ENCODE measurements at places on chromosomes 1 and 21. TPM values are rescaled to one million over a fixed set of nuclear protein-coding genes. Genes with fewer than 3 reads are reported as not detected.

DNA sequence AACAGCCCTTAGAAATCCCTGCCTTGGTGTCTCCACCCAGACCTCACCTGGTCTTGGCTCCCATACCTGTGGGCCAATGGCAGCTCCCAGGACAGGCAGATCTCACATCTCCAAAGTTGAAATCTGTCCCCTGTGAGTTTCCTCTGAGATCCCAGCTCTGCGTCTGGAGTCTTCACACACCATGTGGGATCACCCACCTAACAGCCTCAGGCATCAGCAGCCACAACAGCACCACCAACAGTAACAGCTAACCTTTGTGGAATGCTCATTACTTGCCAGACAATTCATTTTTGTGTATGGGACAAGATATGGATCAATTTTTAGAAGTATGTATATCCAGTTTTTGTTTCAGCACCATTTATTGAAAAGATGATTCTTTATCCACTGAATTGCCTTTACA is 523.2 kb downstream of the MATN1 start:
- DNase-seq, result no peak

DNA sequence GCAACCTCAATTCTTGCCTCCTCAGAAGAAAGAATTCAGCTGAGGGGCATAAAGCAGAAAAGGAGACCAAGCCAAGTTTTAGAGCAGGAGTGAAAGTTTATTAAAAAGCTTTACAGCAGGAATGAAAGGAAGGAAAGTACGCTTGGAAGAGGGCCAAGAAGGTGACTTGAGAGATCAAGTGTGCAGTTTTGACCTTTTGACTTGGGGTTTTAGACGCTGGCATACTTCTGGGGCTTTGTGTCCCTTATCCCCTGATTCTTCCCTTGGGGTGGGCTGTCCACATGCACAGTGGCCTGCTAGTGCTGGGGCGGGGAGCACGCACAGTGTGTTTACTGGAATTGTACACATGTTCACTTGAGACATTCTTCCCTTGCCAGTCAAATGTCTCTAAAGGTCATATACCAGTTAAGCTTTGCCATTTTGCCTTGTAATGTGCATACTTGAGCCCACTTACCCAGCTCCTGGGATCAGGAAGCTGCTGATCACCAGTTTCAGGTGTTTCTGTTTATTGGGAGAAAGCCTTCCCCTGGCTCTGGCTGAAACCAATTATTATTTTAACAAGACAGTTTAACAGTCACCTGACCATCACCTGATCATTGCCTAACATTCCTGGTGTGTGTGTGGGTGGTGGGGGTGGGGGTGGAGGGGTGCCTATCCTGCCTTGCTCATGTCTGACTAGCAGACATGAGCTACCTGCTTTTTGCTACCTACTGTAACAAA is 36.2 kb downstream of the UTP25 start:
- DNase-seq, result no peak

DNA sequence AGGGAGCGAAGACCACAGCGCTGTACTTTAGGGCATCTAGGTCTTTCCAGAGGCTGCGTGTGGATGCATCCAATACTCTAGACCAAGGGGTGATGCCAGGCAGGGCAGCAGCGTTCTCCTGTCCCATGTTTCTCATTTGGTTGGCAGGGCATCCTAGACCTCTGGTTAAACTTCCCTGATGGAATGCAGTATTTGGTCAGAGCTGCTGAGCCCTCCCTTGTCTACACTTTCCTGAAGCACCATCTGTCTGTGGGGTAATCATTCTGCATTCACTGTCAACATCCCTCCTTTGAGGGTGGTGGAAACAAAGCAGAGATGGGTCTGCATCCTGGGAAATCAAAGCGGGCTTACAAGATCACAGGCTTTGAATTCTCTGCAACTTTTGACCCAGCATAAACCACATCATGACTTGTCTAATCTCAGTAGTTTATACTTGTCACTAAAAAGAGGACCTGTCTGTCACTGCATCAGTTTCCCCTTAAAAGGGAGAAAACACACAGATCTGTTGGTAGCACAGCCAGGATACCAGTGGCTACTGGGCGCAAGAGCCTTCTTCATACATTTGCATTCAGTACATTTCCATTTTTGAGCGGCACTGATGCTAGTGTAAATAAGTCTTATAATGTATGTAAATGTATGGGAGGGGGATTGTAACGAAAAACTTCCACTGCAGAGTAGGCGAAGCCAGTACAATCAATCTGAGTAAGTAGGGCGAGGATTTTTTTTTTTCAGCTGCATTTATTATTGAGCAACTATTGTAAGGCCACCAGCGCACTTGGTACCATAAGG is 106.3 kb downstream of the GALNT2 start:
- no peak for DNase-seq

The MTARC1 gene
- polyA plus RNA-seq, result 4.1 TPM

The DCST2 gene
- polyA plus RNA-seq, result 0.75 TPM

- DNase-seq, result no peak
These were observed 90.1 kb downstream of the PPP1R12B start for GRCh38 chr1:202438393-202439174.

- no peak for DNase-seq
These were observed 111.3 kb downstream of the C1orf21 start for GRCh38 chr1:184497959-184498723.

The SYTL1 gene
- polyA plus RNA-seq, result 3.7 TPM

GRCh38 chr1:210978974-210979354 is 155.0 kb downstream of the KCNH1 start:
- no peak for DNase-seq

DNA sequence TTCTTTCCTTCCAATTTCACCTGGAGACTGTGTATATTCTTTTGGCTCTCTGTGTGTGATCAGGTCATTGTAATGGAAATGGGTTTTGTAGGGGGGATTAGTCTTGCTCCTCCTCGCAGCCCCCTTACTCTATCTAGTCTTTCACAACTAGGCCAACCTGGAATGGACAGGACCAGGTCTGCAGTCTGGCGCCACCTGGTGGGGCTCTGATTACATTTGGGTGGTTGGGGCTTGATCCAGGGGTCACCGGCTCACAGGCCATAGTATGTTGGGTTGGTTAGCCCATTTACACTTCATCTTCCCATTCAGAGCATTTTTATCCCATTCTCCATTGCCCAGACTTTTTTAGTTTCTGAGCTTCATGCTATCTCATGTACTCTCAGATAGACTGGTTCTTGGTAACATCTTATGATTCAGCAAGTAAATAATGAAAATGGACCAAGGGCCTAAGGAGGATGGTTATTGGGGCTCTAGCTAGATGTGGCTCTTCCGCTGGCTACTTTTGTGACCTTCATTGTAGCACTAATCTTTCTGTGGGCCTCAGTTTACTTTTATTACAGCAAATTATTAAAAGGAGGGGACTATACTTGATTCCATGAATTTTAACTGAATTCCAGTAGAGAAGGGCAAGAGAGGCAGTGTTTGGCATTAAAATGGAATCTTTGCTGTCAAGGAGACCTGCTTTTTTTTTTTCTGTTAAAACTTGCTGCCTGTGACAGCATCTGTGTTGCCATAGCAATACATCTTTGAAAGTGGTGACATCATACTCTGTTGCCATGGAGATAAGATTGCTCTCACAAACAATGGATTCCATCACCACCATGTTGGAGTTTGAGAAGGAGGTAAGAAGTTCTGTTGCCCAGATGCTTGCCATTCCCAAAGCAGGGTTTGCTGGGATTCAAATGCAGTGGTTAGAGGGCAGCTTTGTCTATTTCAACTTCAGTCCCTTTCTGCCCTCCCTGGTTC is 150.1 kb downstream of the PLXNA2 start:
- DNase-seq, result no peak

DNA sequence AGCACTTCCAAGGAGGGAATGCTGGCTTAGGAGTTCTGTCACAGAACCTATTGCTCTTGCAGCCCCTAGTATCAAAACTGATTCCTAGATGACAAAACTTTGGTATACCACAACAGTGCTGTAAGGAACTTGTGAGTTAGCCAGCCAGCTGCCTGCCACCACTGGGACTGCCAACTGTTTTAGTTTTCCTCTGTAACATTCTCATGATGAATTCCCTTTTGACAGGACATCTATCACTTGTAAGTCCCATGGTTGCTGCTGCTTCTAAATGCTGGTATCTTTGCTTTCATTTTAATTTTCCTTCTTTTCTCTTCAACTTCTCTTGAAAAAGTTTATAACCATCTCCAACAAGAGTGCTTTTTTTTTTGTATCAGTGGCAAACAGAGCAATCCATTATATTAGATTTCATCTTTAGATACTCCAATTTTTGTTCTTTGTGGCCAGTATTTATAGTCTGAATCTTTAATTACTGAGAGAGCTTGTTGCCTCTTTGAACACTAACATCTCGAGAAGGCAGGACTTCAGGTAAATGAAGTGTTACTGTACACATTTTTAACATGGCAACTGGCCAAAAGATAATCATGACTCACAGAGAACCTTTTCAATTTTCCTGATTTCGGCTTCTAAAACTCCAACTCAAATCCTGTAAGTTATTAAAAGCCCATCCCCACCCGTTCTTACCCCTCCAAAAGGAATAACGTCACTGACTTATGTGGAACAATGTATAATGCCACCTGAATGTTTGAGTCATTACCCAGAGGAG is 19.8 kb downstream of the DBT start:
- DNase-seq, result no peak

The CLDN17 gene
- polyA plus RNA-seq, result not detected

DNA sequence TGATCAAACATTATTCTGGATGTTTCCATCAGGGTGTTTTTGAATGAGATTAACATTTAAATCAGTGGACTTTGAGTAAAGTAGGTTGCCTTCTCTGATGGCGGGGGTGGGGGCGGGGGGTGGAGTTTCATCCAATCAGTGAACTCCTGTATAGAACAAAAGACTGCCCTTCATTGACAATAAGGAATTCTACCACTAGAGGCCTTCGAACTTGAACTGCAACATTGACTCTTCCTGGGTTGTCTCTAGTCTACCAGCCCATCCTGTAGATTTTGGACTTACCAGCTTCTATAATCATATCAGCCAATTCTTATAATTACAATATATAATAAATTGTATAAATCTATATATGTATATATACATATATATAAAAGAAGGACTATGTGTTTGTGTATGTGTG is 520.4 kb upstream of the CXADR start:
- DNase-seq, result no peak

DNA sequence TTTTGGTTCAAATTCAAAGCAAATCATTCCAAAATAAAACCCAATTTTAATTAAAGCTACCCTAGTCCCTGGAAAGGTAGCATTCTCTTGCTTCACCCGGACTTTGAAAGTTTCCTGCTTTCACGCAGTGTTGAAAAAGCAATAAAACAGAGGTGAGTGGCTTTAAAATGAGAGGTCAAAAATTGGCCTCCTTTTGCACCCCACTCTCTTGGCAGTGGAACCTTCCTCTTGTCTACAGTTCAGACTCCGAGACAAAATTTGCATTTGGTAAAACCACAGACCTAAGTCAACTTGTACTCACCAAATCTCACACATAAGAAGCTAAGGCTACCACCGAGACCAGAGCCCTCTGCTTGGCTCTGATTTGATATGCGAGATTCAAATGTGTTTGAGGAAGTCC is 252.7 kb downstream of the TTLL7 start:
- DNase-seq, result no peak

DNA sequence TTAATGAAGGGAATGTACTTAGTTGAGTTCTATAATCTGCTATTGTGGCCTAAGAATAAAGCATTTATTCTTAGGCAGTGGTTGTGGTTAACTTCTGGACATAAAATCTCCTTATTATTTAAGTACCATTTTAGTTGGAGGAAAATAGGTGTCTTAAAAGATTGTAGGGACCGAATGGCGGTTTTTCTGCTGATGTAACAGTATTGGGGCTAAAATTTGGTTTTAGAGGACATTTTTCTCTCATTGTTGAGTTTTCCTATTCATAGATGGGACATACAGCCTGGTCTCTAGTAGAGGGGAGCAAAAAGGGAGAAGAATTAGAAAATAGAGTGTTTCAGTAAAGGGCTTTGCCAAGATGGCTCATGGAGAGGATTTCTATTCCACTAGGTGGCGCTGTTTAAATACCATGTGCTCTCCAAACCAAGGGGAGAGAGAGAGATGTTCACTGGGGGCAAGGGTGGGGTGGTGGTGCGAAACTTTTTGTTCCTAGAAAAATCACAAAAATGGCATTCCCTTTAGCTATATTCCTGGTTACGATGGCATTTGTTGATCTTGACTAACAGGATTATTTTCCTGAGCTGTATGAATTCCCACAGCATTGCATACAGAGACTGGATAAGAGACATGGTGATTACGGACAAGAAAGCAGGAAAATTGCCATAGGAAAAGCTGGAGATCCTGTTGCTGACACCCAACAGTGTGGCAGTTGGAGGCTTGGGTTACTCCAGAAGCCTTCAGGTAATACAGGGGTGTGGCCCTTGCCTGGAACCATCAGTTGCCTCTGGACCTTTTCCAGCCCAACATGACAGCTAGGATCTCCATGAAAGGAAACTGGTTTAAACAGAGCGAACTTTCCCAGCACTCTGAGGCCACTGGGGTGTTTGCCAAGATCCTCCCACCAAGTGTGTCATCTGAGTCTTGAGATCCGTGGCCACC is 18.2 kb upstream of the FCGR2A start:
- DNase-seq, result peak; percentile 28

DNA sequence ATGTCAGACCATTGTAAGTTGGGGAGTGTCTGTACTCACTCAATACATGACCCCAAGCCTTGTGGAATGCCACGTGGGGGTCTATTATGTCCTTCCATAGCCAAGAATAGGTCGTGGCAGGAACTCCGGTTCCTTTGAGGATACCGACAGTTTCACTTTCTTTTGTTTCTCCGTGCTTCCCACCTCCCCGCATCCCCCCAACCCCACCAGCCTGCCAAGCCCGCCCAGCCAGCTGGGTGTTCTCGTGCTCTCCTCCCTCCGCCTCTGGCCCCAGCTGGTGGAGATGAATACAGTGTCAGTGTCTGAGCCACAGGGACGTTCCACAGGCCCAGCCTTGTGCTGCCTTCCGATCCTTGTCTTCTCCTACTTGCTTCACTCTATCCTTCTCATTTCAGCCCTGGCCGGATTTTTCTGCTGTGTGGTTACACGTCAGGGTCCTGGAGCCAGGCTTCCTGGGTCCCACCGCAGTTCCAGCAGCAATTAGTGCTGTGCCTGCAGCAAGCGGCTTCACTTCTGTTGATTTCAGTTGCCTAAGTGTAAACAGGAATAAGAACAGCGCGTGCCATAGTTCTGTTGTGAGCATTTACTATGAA is 4.1 kb upstream of the AGTRAP start:
- DNase-seq, result peak; percentile 90

DNA sequence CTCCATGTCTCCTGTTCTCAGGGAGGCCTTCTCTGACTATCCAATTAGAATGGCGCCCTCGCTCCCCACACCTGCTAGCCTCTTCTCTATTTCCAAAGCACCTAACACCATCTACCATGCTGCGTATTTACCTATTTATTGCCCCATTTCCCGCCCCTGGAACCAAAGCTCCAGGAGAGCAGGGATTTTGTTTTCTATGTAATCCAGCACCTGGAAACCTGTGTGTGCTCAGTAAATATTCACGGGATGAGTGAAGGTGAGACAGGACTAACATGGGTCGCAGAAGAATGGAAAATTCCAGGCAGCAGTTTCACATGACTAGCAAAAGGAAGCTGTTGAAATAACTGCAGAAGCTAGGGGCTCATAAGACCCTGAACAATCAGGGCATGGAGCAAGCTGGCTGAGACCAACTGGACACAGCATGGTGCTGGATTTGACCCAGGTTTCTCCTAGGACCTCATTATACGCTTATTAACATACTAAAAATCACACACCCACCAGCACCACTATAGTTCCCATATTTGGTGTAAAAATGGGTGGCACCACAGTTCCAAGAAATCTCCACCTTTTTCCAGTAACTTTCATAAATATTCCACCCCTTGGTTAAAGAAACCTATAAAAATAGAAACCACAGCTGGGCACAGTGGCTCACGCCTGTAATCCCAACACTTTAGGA is 15.1 kb upstream of the TENT5B start:
- DNase-seq, result no peak

The LRIF1 gene
- polyA plus RNA-seq, result 10.9 TPM

GRCh38 chr1:244705261-244706234 is 52.6 kb downstream of the DESI2 start:
- peak; percentile 2 for DNase-seq

All from muscle of arm (tissue), 14 donors.